ENCODE measurements at places on chromosomes 1 and 21.

- no peak for DNase-seq
Observed at GRCh38 chr1:229535230-229535629, 23.3 kb downstream of the ABCB10 start.

DNA sequence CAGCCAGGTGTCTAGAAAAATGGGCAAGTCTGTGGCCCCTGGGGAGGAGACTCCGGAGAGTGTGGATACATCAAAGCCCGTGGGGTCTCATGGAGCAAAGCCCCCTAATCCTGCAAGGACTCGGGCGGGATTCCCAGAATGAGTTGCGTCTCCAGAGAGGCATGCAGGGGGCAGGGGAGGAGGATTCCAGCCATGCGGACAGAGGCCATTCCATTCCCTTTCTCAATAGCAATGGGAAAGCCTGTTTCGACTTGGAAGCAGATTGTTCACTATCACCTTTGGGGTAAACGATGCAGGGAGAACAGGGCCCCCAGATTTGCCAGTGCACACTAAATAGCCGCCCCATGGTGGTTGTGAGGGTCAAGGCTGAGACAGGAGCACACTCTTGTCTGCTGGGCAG is 15.4 kb upstream of the PRDM15 start:
- no peak for DNase-seq

GRCh38 chr1:207951652-207952051 is 40.7 kb upstream of the CD34 start:
- no peak for DNase-seq

- DNase-seq: no peak
Observed at GRCh38 chr1:1187938-1188337, 14.3 kb downstream of the TTLL10 start.

DNA sequence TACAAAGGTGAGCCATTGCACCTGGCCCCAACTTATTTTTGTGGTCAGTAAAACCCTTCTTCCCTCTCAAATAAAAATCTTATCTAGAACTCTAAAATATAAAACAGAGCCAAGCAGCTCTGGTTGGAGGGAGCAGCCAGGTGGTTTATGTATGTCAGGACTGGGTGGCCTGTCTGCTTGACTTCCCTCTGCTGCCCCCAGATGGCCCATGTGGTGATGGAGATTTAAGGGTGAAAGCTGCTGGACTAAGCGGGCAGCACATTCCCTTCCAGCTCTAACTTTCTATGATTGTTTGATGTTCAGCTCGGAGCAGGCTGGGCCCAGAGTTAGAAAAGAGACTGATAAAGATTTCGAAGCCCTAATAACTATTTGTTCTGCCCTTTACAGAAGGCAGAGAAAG is 11.9 kb upstream of the PAQR6 start:
- DNase-seq: no peak

DNA sequence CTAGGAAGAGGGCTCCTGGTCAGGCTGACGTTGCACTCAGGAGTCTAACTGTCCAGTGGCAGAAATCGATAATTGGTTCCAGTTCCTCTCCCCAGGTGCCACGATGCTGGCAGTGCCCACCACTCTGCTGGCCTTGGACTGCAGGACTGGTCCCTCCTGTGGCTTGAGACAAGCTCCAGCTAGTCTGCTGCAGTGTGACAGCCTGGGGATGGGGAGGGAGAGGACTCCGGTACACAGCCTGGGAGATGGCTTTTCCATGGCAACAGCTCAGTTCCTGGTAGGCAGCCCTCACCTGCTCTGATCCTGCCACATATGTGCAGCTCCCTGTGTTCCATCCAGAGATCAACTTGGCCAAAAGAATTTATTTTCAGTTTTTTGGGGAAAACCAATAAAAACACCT is 239.3 kb downstream of the KCNJ6 start:
- no peak for DNase-seq

GRCh38 chr1:175818929-175819328 is 75.5 kb upstream of the TNR start:
- DNase-seq: no peak

DNA sequence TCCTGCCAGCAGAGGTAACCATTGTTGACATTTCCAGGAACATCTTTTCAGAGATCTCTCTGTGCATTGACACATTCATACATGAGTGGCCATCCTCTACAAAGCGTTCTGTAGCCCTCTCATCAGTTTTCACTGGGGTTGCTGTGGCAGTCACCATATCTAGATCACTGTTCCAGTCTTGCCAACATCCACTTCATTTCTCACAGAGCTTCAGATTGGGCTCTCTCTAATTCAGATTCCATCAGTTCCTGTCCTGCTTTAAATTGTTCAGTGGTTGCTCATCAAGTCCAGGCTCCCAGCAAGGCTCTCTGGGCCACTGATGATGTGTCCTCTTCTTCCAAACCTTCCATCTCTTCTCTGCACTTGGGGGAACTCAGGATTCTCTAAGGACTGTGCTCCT is 173.7 kb downstream of the KCNJ6 start:
- no peak for DNase-seq

GRCh38 chr1:51498924-51499323 is 20.1 kb downstream of the EPS15 start:
- no peak for DNase-seq

GRCh38 chr1:214264196-214264595 is 16.8 kb upstream of the SMYD2 start:
- DNase-seq: no peak

GRCh38 chr1:31714442-31715086 is 10.7 kb upstream of the COL16A1 start:
- DNase-seq: no peak

GRCh38 chr1:65065524-65066418 is 82.2 kb upstream of the AK4 start:
- DNase-seq: no peak

DNA sequence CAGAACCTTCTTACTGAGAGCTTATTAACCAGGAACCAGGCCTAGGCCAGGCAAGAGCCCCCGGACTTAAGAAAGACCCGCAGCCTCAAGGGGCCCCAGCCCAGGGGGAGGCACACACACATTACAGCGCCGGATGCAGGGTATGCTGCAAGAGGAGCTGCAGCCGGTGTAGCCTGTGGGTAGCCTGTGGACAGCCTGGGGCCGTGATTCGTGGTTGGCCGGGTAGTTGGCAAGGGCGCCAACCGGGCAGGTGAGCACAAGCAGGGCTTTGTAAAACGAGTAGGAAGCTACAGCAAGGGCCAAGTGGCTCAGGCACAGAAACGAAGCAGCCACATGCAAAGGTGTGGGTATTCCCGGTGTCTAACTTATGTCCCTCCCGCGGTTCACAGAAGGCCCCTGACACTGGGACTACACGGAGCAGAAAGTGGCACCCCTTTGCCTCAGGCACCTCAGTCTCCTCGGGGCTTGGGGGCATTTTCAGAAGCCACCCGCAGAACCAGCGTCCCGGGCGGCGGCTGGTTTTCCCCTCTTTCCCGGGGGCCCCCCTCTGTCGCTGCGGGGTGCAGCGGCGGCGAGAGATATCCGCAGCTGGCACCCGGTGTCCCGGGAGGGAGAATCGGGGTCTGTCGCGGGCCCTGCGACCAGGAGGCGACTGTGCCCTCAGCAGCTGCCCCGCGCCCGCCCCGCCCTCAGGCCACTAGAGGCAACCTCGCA is 40.8 kb downstream of the KIAA1614 start:
- no peak for DNase-seq

- DNase-seq: no peak
Observed at GRCh38 chr1:227299241-227299627, 19.1 kb downstream of the CDC42BPA start.

- no peak for DNase-seq
Observed at GRCh38 chr1:211701733-211702132, 26.3 kb upstream of the NEK2 start.

DNA sequence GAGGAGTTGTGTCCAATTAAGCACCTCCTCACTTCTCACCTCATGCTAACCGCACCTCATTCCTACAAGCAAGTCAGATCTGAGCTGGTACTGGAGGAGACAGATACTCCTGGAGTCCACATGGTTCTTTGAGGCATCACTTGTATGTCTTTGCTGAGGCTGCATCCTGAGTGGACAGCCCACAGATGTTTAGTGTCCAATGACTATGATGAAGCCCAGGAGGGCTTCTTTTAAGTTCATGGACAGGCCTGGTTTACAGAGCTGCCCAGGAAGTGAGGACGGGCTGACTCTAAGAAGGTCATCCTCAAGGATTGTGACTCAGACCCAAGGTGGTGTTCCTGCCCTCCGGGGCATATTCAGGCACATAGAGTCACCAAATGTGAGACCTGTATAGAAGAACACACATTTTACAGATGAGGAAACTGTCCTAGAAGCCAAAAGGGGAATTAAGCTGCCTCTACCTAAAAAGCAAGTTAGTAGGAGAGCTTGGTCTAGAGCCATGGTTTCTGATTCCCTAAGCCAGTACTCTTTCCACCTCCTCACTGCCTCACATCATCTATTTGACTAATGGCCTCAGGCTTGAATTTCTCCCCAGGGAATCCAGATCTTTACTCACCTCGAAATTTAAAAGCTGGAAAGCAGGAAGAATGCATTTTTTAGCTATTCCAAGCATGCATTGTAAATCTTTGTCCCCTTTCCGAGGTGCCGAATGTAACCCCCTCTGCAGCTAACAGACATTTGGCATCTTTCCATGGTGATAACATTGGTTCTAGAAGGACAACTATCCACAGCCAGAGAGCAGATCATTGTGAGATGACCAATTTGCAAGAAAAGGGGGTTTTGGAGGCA is 228.1 kb downstream of the OMA1 start:
- DNase-seq: no peak

- no peak for DNase-seq
Observed at GRCh38 chr1:200793677-200794076, 55.0 kb downstream of the CAMSAP2 start.

- no peak for DNase-seq
Observed at GRCh38 chr1:45621501-45621836, 2.4 kb downstream of the CCDC17 start.

DNA sequence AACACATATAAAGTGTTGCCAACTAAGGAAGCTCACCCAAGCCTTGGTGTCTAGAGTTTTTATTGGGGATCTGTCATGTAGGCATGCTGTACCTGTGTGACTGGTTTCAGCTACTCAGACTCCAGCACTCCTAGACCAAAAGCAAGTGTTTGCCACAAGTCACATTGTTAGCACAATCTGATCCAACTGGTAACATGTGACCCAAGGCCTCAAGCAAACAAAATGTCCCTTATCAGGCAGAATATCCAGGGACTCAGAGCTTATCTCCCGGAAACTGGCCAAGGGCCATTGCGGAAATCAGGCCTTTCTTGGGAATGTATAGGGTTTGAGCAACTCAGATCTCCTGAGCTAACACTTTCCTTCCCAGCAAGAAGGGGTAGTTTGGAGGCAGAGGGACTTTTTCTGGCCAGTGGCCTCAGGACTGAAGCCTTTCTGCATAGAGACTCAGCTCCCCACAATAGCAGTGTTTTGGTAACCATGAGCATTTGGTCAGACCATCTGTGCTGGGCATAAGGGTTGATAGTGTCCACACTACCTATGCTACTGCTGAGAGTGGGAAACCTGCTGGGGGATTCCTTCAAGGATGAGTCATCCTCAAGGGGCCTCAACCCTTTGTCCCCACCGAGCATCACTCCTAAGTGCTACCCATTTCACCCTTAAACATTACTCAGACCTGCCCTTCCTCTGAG is 29.6 kb downstream of the NHLH2 start:
- DNase-seq: no peak

DNA sequence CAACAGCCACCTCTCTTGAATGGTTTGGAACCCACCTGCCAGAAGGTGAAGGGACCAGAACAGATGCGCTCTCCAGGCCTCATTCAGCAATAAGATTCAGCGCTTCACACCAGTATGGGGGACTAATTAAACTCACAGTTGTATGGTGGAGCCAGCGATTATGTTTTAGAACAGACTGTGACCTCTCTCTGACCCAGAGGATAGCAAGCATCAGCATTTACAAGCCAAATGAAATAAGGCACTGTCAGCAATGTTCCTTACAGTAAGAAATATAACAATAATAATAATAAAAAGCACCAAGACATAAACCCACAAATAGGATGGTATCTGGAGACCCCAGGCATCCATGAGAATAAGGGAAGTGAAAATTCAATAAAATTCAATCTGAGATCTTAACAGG is 6.9 kb upstream of the CDC42BPA start:
- DNase-seq: no peak

DNA sequence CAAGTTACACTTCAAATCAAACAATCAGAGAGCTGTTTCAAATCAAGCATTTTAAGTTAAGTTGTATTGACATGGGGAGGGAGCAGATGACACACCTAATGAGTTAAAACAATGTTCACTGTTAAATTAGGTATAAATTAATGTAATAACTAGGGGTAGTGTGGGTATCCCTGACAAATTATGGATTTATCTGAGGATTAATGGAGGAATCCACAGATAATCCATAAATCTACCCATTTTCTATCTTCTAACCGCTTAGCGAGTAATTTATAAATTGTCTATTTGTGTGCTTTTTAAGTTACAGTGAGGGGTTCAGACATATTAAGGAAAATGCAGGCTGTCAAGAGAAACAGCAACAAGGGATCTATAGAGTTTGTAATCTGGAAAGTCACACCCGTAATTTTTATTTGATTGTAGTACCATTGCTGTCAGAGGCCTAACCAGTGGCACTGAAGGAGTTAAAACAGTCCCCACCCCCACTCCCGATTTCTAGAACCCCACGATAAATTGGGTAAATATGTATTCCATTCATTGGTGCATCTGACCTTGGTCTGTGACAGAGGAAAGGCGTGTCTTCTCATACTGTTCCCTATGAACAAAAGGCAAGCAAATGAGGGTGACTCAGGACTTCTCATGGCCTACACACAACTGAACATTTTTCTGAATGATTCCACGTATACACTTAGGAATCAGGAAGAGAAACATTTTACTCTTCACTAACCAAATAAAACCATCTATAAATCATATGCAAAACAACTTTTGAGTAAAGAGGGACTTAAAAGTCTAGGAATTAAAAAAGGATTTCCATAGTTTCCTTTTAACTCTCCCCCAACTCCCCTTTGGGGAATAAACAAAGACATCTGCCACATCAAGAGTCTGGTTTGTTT is 7.4 kb downstream of the IRF2BP2 start:
- DNase-seq: no peak

DNA sequence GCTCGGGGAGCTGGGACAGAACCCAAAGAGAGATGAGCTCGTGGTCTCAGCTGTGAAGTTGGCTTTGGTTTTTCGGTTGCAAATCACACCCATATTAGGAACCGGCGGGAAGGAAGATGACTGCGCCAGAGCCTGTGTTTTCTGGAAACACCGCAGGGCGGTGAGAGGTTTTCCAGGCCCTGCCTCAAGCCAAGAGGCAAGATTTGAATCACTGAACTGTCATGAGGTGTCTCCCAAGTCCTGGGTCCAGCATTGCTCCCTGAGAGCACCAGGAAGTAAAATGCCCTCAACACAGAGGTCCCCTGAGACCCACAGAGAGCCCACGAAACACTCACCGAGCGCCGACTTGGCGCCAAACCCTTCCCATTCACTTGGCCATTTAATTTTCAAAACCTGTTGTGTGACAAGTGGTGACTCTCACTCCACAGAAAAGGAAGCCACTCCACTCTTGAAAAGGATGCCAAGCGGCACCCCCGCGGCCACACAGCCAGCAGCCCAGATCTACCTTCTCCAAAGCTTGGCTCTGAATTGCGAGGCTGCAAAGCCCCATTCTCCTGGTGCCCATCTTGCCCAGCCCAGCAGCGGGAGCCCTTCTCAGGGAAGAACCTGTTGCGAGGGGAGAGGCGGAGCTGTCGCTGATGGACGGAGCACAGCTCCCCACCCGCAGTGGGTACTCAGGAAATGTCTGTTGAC is 99.0 kb upstream of the RUNX3 start:
- DNase-seq: no peak

All from activated CD4-positive, alpha-beta T cell treated with anti-CD3 and anti-CD28 coated beads, Interleukin-2, amount 50 U/mL, for 24 hours (primary cell).